ENCODE measurements at places on chromosomes 5 and 9.

DNA sequence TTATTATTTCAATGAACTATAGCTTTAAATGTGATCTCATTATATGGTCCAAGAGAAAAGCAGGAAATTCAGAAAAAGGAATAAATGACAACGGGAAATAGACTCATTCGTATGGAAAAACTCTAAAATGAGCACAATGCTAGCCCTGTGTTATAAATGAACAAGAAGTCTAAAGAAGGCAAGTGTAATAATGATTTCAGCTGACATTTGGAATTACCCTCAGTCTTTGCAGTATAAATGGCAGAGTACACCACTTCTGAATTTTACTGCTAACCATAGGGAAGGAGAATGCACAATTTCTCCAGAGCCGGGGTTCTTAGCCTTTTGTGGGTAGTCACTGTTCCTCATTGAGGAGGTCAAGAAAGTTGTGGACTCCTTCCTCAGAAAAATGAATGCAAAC is 93.1 kb downstream of the ANKRD55 start:
- no peak for DNase-seq

DNA sequence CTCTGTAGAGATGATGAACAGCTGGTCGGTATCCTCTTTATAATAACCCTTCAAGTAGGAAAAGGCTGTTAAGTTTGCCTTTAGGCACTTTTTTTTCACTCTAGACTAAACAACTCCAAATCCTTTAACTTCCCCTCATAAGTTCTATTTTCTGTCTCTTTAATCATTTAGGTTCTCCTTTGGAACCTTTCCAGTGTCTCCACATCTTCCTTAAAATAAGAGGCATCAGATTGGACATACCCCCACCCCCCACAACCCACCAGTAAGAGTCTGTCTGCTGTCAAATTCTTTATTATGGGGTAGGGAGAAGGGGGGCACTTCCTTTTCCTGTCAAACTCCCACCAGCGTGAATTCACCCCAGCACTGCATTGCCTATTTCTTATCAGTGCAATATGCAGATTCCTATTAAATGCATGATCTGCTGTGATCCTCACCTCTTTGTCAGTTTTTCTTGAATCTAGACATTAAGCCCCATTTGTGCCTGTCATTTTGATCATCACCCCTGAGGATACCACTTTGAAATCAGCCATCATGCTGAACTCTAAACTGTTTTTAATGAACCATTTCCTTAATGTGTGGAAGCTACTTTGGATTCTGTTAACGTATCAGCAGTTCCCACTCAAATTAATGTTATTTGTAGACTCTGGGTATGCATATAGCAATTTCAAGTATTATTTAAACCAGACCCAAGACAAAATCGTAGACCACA is 212.2 kb downstream of the PDZD2 start:
- no peak for DNase-seq

GRCh38 chr5:36161361-36161760 is 9.4 kb downstream of the SKP2 start:
- DNase-seq, result no peak

GRCh38 chr9:16445141-16445920 is 425.1 kb downstream of the BNC2 start:
- no peak for DNase-seq

DNA sequence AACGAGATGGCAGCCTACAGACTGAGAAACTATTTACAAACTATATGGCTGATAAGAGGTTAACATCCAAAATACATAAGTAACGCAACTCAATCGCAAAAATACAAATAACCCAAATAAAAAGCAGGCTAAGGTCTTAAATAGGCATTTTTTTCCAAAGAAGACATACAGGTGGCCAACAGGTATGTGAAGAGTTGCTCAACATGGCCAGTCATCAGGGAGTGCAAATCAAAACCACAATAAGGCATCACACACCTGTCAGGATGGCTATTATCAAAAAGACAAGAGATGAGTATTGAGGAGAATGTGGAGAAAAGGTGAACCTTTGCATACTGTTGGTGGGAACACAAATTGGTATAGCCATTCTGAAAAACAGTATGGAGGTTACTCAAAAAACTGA is 73.5 kb downstream of the CAMSAP1 start:
- no peak for DNase-seq

DNA sequence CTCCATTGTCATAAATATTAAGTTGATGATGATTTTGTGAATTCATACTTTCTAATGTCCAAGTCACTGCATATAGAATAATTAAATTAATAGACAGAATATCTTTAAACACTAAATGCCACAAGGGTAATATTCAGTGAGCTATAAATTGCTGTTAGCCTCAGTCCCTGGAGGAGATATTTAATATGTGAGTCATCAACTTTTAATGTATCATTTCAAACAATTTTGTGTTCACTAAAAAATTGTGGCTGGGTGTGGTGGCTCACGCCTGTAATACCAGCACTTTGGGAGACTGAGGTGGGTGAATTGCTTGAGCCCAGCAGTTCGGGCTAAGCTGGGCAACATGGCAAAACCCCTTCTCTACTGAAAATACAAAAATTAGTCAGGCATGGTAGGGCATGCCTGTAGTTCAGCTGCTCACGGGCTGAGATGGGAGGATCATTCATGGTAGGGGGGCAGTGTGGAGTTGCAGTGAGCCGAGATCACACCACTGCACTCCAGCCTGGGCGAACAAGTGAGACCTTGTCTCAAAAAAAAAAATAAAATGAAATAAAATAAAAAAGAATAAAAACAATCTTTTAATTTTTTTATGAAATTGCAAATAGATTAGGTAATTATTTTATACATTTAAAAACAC is 717.3 kb upstream of the CHD1 start:
- DNase-seq, result no peak

GRCh38 chr9:134644725-134645606 is 3.4 kb downstream of the COL5A1 start:
- no peak for DNase-seq

DNA sequence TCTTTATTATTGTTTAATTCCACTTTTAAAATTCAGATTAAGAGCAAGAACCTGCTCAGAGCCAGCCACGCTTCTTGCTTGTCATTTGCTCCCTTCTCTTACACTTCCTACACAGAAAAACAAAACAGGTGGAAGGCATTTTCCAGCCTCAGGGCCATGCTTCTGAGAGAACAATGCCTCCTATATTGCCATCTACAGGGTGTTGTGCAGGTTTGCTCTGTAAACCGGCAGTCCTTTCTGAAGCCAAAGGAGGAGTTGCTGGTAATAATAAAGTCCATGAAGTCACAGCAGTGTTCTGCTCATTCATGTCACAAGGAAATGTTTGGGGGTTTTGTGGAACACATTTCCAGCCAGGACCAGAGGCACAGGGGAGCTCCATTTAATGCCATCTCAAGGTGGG is 16.1 kb upstream of the PRLR start:
- no peak for DNase-seq

GRCh38 chr5:173626505-173626820 is 10.0 kb upstream of the BOD1 start:
- no peak for DNase-seq

DNA sequence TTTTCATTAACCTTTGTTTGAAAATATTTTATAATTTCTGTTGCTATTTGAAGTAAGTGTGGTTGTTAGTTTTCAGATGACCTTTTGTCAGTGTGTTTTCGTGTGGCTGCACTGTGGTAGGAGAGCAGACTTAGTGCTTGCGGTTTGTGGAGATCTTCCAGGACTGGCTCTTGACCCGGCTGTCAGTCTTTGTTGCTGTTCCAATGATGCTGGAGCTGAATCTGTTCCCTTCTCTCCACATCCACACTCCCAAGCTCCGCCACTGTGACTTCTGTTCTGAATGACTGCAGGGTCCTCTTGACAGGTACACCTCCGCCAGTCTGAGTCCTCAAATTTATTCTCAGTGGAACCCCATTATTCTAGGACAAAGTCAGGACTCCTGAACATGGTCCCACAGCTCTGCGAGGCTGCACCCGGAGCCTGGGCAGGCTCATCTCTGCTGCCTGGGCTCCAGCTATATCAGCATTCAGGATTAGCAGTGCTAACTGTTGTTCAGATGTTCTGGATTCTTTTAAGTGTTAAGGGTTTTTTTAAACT is 126.0 kb downstream of the WNK2 start:
- peak; percentile 5 for DNase-seq

DNA sequence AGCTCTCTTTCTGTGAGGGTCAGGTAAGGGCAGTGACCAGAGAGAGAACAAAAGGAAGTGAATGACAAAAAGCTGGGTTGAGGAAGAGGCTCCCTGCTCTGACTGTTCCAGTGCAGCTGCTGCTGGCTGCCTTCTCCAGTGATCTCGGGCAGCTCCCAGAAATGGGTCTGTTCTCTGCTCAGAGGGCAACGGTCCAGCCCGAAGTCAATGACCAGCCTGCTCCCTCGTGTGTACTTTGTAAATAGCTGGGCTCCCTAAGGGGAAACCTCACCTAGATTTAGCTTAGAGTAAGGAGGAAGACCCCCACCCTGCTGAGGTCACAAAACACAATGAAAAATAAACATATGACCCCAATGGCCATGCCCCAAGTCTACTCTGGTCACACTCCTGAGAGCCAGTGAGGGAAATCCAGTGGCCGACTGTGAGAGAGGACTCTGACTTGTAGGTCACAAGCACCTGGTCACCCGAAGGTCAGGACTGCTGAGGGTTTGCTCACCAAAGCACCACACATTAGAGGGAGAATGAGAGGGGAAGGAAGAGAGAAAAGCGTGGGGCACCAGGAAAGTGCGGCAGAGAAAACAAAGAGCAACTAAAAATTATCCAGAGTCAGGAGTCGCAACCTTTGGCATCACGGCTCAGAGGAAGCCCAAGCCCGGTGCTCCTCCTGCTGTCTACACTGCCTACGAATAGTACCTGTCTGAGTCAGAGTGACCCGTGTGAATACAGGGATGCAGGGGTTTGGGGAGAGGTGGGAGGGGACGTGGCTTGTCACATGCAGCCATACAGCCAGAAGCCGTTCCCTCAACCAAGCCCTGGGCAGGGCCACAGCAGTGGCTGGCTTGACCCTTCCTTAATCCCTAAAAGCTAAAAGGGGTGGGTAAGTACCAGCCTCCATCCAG is 19.8 kb downstream of the NIPAL4 start:
- DNase-seq, result no peak

GRCh38 chr5:32280656-32281081 is 32.1 kb downstream of the MTMR12 start:
- no peak for DNase-seq

GRCh38 chr5:179267071-179267670 is 78.1 kb downstream of the ADAMTS2 start:
- peak; percentile 3 for DNase-seq

DNA sequence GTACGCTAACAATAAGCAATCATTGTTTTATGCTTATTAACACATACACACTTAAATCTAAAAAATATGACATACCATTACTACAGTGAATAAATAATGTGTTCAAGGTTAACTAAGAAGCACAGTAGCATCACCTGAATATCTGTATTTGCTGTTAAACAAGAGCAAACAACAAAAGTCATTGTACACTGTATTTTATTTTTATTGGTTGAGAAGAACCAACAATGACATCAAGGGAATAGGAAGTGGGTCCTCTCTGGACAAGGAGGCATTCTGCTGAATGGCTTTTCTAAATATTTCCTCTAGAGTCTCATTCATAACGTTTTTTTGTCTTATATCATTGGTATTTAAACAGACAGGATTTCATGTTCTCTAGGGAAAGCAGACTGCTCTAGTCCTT is 460.4 kb downstream of the CDH9 start:
- no peak for DNase-seq

GRCh38 chr9:16680541-16680940 is 189.9 kb downstream of the BNC2 start:
- no peak for DNase-seq

All from activated naive CD4-positive, alpha-beta T cell treated with anti-CD3 and anti-CD28 coated beads, Interleukin-2, amount 10 ng/mL, durations not matched to agents 7 days and 5 days (primary cell).